ENCODE measurements at places on chromosomes 5 and 9. TPM values are rescaled to one million over a fixed set of nuclear protein-coding genes. Genes with fewer than 3 reads are reported as not detected.

Gene GPR150
- 0.29 TPM for total RNA-seq

Gene MYMK
- not detected for total RNA-seq

Gene SUSD1
- 13.3 TPM for total RNA-seq

Gene ZBED3
- 4.7 TPM for total RNA-seq

Gene GBGT1
- total RNA-seq = 3.3 TPM

Gene AK6
- 13.6 TPM for total RNA-seq

Gene FAM153A
- total RNA-seq = not detected

Gene SLC1A1
- total RNA-seq = 20.0 TPM

Gene GGTA1
- total RNA-seq = not detected

Gene FOXD4L3
- total RNA-seq = under 0.01 TPM

Gene FOXD4L6
- total RNA-seq = under 0.01 TPM

Gene DMRT3
- total RNA-seq = not detected

Gene PCDHGB2
- total RNA-seq = 5.6 TPM

Gene PAEP
- total RNA-seq = not detected

Gene ZNF618
- total RNA-seq = 13.6 TPM

Gene GALNT10
- 62.2 TPM for total RNA-seq

Gene FCHSD1
- total RNA-seq = 21.8 TPM

Gene LCNL1
- total RNA-seq = 4.4 TPM

Gene ERCC8
- 20.0 TPM for total RNA-seq

Gene FABP6
- not detected for total RNA-seq

Gene PLAC8L1
- total RNA-seq = not detected
